ENCODE measurements at places on chromosomes 11 and 22.

GRCh38 chr11:73012121-73012863, 129.8 kb downstream of the FCHSD2 start:
- no peak for DNase-seq

- no peak for DNase-seq
Observed at GRCh38 chr11:121268581-121268980, 24.0 kb upstream of the SC5D start.

DNA sequence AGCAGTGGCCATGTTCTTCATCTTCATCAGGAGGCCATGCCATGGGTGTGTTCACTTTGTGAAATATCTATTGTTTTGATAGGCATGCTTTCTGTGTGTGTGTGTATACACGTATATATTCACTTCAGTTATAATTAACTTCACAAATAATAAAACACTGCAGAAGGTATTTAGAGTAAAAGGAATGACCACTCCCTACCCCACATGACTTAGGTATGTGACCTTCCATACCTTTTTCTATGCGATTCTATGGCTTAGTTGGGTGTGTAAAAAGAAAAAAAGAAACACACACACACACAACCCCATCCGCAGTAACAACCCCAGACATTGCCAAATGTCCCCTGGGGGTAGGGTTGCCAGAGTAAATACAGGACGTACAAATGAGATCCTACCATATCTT, 72.0 kb downstream of the CYTH4 start:
- DNase-seq: no peak

- no peak for DNase-seq
Observed at GRCh38 chr11:16301462-16301861, 54.9 kb downstream of the SOX6 start.

- DNase-seq: no peak
Observed at GRCh38 chr11:131756479-131757110, 386.2 kb downstream of the NTM start.

DNA sequence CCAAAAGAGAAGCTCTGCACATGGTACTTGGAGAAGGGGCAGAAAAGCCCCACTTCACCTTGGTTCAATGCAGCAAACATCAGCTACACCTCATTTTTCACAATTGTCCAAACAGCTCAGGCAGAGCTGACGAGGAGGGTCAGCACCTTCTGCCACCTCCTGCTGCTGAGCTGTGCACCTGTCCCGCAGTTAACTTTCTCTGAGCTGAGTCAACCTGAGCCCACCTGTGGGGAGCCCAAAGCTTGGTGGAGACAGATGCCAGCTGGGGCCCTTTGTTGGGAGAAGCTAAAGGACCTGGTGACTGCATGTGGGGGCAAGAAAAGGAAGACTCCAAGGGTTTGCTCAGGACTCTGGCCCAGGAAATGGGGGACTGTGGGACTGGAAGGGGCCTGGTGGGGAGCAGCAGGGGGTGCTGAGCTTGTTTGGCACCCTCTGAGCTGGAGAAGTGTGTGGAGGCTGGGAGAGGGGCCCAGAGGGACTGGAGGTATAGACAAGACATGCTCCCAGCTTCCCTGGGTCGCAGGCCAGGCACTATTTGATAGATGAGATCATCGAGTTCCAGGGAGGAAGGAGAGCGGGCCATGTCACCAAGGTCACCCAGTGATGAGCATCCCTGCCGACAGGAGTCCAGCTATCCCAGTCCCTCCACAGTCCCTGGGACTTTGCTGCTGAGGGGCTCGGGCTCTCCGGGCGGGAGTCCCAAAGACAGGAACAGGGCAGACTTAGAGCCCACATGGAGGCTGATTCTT, 53.5 kb downstream of the KCNJ4 start:
- DNase-seq: no peak

GRCh38 chr11:76714493-76714892, 43.9 kb upstream of the LRRC32 start:
- DNase-seq: no peak

DNA sequence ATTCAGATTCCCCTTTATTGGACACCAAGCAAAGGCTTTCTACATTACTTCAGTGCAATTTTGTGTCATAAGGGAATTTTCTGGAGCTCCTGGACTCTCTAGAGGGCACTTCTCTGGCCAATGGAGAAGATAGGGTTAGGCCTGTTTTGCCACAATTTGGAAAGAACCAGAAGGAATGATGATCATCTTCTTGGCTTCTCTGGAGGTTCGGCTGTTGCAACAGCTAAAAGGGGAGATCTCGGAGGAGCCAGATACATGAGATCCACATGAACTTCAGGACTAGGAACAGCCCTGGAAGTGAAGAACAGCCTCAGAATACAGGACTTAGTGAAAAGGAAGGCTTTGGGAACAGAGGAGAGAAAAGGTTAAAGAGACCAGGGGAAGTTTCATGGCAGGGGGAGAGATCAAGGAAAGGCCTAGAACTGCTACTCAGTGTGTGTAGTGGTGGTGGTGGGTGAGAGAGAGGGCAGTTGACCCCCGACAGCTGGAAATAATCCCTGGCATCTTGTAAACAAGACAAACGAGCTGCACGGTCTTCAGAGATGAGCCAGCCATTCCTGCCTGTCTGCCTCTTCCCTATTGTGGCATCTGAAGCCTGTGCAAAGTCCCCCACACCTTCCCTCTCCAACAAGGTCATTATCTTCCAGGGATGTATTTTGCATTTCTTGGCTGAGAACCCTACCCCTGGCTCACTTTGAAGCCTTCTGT, 83.8 kb downstream of the CCDC81 start:
- no peak for DNase-seq

GRCh38 chr11:76823481-76824028, 37.2 kb upstream of the ACER3 start:
- no peak for DNase-seq

DNA sequence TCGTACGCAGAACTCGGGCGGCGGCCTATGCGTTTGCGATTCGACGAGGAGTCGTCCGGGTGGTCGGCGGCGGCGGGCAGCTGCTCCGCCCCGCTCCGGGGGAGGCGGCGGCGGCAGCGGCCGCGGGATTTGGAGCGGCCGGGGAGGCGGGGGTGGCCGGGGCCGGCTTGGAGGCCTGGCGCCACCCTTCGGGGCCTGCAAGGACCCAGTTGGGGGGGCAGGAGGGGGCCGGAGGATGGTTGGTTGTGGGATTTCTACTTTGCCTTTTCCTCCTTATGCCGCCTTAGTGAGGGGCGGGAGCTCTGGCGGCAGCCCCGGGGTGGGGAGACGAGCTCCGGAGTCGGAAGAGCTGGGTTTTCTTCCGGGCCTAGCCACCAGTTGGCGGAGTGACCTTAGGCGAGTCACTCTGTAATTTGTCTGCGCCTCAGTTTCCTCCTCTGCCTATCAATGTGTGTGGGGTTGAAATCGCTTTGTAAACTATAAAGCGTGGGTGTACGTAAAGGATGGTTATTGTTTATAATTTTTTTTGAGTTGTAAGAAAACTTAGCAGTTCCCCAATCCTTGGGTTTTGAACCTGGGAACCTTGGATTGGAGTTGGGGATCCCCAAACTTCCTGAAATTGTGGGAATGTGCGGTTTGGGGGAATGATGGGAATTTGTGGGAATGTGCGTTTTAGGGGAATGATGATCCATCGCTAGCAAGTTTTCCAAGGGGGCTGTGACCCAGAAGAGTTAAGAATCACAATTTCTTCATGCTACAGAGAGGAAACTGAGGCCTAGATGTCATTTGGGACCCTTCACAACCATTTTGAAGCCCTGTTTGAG, 679 bp downstream of the TUG1 start:
- peak; percentile 22 for DNase-seq

DNA sequence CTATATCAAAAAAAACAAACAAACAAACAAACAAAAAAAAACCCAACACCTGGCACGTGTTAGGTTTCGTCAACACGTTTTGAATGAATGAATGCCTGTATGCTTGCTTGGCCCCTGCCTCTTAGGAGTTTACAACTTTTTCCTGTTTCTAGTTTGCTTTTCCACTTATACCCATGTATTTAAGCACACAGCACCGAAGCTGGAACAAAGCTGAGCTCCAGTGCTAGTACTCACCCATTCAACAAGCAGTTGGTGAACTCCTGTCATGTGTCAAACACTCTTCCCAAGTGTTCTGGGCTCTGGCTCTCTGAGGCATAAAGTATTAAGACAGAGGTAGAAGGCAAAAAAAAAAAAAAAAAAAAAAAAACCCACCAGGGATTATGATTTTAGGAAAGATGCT, 599.3 kb downstream of the BUD13 start:
- no peak for DNase-seq

DNA sequence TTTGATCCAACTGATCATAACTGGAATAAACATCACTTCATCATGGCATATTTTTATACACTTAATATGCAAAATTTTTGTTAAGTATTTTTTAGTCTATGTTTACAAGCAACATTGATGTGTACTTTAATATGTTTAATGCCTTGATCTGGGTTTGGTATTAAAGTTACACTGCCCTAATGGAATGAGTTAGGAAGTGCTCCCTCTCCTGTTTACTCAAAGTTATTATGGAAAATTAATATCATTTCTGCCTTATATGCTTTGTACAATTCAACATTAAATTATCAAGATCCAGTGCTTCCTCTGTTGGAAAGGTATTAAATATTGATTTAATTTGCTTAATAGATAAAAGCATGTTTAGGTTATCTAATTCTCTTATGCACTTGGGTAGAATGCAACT, 927.3 kb upstream of the RAG2 start:
- no peak for DNase-seq

DNA sequence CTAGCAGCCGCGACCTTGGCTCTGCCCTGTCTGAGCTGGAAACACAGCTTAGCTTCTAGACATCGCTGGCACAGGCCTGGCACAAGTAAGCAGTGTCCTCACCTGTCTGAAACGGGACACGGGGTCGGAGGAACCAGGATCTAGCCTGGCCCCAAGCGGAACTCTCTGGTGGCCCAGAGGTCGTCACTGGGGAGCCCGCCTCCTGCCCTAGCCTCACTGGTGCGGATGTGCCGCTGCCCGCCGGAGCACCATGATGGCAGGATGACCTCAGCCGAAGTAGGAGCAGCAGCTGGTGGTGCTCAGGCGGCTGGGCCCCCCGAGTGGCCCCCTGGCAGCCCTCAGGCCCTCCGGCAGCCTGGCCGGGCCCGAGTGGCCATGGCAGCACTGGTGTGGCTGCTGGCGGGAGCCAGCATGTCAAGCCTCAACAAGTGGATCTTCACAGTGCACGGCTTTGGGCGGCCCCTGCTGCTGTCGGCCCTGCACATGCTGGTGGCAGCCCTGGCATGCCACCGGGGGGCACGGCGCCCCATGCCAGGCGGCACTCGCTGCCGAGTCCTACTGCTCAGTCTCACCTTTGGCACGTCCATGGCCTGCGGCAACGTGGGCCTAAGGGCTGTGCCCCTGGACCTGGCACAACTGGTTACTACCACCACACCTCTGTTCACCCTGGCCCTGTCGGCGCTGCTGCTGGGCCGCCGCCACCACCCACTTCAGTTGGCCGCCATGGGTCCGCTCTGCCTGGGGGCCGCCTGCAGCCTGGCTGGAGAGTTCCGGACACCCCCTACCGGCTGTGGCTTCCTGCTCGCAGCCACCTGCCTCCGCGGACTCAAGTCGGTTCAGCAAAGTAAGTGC, 871 bp downstream of the SLC35E4 start:
- no peak for DNase-seq

- DNase-seq: no peak
Observed at GRCh38 chr11:43988040-43988817, 45.8 kb downstream of the C11orf96 start.

Data from stimulated activated CD4-positive, alpha-beta T cell treated with anti-CD3 and anti-CD28 coated beads, Interleukin-4, amount 100 ng/mL, for 4 hours (primary cell).